ENCODE measurements at places on chromosomes 2 and 18.

DNA sequence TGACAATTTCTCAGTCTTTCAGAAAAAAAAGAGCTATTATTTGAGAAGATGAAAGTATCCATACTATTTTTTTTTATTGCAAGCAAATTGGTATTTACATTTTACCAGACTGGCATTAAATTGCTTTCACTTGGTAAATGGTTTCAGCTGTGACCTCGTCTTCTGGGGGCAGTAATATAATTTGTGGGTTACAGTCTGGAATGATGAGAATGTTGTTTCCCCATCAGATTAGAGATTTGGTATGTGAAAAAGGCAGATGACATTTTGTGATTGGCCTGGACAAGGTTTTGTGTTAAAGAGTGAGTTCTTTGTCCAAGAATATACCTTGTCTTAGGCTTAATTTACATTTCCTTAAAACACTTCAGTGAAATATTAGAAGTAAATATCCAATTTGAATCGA, 390.1 kb upstream of the ST6GAL2 start:
- DNase-seq: no peak

DNA sequence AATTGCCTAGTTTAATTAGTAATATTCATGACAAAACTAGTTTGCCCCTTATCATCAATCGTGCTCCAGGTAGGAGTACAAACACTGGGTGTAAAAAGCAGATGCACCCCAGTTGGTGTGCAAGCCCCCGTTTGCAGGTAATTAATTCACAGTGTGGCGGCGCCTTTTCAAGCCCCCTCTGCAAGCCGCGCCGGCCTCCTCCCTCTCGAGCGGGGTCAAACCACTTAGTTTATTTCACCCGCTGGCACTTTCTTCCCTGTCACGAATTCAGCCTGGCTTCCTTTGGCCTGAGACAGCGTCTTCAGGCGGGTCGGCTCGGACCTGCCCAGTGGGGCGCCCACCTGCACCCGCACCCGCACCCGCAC, 64.7 kb upstream of the MAPRE2 start:
- no peak for DNase-seq

DNA sequence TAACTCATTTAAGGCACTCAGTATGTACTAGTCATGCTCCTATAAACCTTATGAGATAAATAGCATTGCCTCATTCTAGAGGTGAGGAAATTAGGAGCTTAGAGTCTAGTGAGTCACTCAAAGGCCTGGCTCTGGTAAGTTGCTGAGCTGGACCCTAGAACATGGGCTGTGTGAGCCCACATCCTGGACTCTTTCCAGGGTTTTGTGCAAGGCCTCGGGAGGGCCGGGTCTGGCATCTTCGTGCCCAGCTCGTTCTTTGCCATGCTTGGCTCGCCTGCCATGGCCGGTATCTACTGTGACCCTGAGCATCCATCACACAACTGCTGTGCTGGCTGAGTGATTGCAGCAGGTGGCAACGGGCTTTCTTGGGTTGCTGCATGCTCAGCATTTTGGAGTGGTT, 168.0 kb downstream of the LPIN1 start:
- DNase-seq: no peak

DNA sequence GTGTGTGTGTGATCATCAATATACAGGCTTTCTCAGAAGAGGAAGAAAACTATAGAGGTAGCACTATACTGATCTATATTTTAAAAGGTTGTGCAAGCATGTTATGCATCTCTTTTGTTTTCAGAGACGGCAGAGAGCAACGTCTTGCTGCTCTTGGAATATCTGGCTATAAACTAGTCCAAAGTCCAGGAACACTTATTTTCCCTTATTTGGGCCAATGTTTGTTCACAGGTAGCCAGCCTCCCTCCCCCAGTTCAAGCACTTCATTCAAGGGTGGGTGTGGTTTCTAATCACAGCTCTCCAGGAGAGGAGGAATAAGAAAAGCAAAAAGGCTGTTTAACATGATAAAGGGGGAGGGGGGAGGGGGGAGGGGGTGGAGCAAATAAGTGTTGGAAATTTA, 4.2 kb downstream of the FZD5 start:
- no peak for DNase-seq

- no peak for DNase-seq
These were observed 459.7 kb downstream of the CDH2 start for GRCh38 chr18:27717250-27717649.

GRCh38 chr18:55629133-55629532, 41.1 kb upstream of the TCF4 start:
- DNase-seq: no peak

DNA sequence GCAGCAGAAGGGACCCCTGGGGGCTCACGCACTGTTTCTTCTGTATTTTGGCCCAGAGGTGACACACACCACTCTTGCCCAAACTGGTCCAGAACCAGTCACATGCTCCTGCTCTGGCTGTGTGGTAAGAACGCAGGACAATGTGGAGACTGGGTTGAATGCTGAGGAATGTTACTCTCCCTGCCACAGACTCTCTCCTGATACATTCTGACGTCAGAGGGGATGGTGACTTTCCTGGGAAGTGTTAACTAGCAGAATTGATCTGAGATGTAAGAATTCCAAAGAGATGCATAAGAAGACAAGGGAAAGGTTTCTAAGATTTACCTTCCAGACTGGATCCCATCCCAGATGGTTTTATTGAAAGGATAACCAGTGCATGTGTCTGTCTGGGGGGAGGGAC, 100.8 kb downstream of the ASB1 start:
- no peak for DNase-seq

DNA sequence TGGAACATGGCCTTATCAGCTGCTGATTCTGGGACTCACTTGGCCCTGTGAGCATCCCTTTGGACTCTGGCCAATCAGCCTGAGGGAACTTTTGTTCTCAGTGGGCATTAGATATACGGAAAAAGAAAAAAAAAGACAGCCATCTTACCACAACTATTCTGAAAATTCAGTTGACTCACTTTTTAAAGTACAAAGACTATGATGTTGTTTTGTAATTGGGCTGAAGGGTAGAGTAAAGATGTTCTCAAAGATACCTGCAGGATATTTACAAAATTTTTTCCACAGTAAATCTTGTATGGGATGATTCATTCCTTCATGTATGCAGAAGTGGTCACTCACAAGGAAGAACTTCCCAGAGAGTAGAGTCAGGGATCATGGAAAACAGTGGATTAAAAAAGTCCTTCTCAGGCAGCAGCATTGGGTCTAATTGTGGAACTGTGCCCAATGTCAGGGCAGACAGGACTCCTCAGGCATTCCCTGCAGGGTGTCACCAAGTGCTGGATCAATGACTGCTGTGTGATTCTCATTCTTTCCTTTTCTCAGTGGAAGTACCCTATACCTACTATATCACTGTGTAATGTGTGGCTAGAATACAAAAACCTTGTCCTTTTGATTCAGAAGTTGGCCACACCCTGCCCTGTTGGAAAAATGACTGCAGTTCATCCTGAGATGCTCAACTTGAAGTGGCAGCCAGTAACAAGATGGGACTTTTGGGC, 35.4 kb downstream of the SULT1C4 start:
- DNase-seq: no peak

DNA sequence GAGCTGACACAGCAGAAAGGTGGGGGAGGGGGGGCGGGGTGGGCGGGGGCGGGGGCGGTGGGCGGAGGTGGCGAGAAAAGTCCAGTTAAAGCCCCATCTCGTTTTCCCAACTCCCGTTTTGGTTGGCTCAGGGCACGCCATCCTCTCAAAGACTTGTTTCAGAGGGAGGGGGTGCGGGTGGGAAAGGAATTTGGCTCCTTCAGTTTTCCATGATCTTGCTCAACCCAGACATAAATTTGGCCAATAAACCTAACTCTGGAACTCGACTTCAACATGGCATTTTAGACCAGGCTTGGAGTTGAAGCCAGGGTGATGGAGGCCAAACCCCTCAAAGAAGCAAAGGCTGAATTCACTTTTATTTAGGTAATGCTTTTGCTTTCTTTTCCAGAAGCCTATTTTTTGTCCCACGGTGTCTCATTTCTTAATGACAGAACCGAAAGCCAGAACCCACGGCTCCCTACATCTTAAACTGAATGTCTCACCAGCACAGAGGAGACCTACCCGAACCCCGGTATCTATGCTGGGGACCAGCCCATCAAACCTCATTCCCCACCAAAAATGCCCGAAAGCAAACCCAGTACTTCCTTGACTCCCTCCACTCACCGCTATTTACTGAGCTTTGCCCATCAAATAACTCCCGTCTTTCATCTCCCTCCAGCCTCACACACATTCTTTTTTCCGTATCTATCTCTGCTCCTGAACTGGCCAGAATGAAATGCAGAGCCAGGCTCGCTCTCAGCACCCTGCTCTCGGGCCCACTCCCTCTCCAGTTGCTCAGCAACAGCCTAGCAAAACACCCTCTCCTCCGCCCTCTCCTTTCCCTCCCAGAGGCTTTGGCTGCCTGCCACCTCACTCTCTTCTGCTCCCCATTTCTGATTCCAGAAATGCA, 4.3 kb downstream of the IGFBP5 start:
- no peak for DNase-seq

- DNase-seq: no peak
These were observed 75.3 kb upstream of the NPAS2 start for GRCh38 chr2:100744589-100744988.

GRCh38 chr2:70368545-70368944, 66.7 kb upstream of the FAM136A start:
- no peak for DNase-seq
